ENCODE measurements at places on chromosomes 5 and 9. TPM values are rescaled to one million over a fixed set of nuclear protein-coding genes. Genes with fewer than 3 reads are reported as not detected.

Gene ANKRD34B
- total RNA-seq: not detected

Gene PHF19
- total RNA-seq: 140 TPM

Gene CATSPER3
- total RNA-seq: 0.42 TPM

Gene CCL28
- 0.23 TPM for total RNA-seq

Gene KLHL9
- total RNA-seq: 19.6 TPM

Gene OXCT1
- total RNA-seq: 2.6 TPM

Gene TSSK1B
- total RNA-seq: not detected

Gene C9orf153
- total RNA-seq: 0.65 TPM

Gene ADAMTS19
- not detected for total RNA-seq

Gene SUSD3
- total RNA-seq: 0.93 TPM

Gene ZNF608
- total RNA-seq: 1.3 TPM

Gene PCDHGB7
- not detected for total RNA-seq

Gene ASS1
- 17.7 TPM for total RNA-seq

Gene BBLN
- total RNA-seq: 63.5 TPM

Gene GNA14
- total RNA-seq: not detected

Gene SERINC5
- total RNA-seq: 6.7 TPM

Gene PLCXD3
- total RNA-seq: 0.13 TPM

Gene DOCK2
- total RNA-seq: 3.1 TPM

Gene ABLIM3
- 11.1 TPM for total RNA-seq

Gene GARIN3
- total RNA-seq: not detected

Gene BARHL1
- total RNA-seq: not detected

Gene PKN3
- total RNA-seq: 13.4 TPM

Gene TAF11L5
- not detected for total RNA-seq

Gene INSL4
- total RNA-seq: 16.7 TPM

Gene FAF2
- total RNA-seq: 49.2 TPM

Gene NR4A3
- 3.2 TPM for total RNA-seq

Gene MEF2C
- not detected for total RNA-seq

Gene GDF9
- total RNA-seq: 0.14 TPM

Gene FCN1
- not detected for total RNA-seq

Gene PCDHGA7
- total RNA-seq: 0.90 TPM

Gene TMEM171
- 6.3 TPM for total RNA-seq

Gene GABRA6
- not detected for total RNA-seq

Gene TXNDC8
- total RNA-seq: not detected
